ENCODE measurements at places on chromosomes 4 and X.

GRCh38 chr4:153418121-153418520, 48.0 kb upstream of the TMEM131L start:
- no peak for DNase-seq

DNA sequence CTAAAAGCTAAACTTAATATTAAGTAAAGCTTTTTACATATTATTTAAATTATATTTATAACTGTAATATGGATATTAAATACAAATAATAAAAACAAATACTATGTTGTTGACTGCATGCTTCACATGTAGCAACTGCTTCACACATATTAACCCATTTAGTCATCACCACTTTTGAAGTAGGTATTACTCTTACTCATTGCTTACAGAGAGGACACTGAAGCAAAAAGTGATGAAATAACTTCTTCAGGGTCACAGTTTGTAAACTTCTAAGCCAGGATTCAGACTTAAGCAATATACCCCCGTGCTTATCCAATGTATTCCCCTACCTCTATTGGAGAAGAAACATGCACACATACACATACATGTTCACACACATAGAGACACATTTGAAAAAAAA, 166.6 kb downstream of the DKK2 start:
- no peak for DNase-seq

GRCh38 chr4:163263606-163264005, 68.8 kb downstream of the NPY1R start:
- no peak for DNase-seq

GRCh38 chr4:75844151-75844662, 58.0 kb downstream of the PPEF2 start:
- DNase-seq, result no peak

DNA sequence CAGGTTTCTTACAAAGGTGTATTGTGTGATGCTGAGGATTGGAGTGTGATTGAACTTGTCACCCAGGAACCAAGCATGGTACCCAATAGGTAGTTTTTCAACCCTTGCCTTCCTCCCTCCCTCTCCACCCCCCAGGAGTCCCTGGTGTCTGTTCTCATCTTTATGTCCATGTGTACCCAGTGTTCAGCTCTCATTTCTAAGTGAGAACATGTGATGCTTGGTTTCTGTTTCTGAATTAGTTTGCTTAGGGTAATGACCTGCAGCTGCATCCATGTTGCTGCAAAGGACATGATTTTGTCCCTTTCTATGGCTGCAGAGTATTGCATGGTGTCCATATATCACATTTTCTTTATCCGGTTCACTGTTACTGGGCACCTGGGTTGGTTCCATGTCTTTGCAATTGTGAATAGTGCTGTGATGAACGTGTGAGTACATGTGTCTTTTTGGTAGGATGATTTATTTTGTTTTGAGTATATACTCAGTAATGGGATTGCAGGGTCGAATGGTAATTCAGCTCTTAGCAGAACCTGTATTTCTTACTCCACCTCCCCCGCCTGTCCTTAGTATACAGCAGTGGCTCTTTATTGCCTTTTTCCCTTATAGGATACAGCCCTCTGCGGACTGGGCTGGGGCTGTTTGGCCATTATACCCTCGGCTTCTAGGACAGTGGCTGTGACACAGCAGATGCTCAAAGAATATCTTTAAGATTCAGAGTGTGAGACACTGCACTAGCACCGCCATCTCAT, 145.4 kb downstream of the PTTG2 start:
- DNase-seq, result no peak
